Caki2 (cell line): ENCODE measurements at places on chromosomes 1 and 21. TPM values are rescaled to one million over a fixed set of nuclear protein-coding genes. Genes with fewer than 3 reads are reported as not detected.

NOS1AP gene
- not detected in 2 replicates for total RNA-seq

OR6K3 gene
- total RNA-seq = not detected in 2 replicates

GRCh38 chr21:44846485-44847260, 26.8 kb downstream of the PTTG1IP start:
- DNase-seq = no peak

DNA sequence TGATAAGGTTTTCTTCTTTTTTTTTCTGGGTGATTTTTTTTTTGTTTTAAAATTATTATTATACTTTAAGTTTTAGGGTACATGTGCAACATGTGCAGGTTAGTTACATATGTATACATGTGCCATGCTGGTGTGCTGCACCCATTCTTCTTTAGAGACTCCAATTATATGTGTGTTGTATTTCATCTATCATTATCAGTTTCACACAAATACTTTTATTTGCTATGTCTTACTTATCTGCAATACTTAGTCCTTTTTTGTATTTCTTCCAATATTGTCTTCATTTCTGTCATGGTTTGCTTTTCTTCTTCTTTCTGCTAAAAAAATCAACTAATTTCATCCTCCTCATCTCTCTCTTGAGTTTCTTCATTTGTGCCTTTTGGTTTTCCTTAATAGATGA, 3.9 kb upstream of the PDE4B start:
- DNase-seq = no peak

GRCh38 chr21:33543505-33544129, 779 bp downstream of the SON start:
- no peak for DNase-seq

DNA sequence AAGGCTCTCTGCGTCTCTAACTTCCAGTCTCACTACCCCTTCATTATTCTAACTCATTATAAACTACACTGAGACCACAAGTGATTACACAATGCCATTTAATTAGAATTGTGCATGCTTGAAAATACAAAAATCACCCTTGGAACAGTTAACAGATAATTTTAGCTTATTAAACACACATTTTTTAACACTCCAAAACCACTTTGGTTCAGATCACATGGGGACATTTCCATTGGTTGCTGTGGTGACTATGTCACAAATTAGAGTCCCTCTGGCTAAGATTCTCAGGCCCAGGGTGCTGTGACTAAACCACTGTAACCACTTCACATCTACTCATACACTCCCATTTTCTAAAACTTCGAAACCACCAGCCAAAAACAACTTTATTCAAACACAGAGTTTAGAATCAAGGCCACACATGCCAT, 43.0 kb downstream of the JAK1 start:
- DNase-seq = no peak
